H7 (cell line): ENCODE measurements at places on chromosomes 4 and X.

- DNase-seq: no peak
Measured at GRCh38 chr4:157803421-157803820, 369.4 kb downstream of the GASK1B start.

GRCh38 chr4:185227713-185228278 is 18.4 kb downstream of the SNX25 start:
- DNase-seq: no peak

DNA sequence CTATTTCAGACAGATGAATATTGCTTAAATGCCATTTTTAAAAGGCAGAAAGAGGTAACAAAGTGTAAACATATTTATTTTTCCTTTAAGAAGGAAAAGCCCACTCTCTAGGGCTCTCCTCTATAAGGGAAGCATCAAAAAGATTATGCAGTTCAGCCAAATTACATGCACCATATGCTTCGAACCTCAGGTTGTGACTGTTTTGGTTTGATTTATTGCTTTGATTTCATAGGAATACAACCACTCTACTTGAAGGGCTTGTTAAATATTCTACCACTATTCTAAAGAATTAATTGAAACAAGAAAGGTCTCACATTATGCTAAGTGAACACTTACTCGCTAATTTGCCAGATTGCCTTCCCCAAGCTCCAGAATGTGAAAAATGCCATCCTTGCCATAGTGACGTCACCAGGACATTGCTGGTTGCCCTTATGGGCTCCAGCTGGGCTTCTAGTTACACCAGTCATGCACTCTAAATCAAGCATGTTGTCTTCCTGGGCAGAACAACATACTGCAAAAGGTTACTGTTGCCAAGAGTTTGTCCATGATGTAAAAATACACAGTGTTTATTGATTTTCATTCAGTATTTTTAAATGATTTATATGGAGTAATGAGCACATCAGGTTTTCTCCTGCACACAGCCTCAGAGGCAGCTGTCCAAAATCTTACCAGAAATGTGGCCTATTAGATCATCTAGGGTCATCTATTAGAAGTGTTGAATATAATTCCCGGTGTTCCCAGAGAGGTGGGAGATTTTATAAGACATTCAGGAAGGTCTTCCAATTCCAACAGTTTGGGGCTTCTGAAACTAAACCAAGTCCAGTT is 164.4 kb upstream of the RAPGEF2 start:
- DNase-seq: no peak

- no peak for DNase-seq
Measured at GRCh38 chr4:26086621-26087441, 172.8 kb downstream of the SMIM20 start.

DNA sequence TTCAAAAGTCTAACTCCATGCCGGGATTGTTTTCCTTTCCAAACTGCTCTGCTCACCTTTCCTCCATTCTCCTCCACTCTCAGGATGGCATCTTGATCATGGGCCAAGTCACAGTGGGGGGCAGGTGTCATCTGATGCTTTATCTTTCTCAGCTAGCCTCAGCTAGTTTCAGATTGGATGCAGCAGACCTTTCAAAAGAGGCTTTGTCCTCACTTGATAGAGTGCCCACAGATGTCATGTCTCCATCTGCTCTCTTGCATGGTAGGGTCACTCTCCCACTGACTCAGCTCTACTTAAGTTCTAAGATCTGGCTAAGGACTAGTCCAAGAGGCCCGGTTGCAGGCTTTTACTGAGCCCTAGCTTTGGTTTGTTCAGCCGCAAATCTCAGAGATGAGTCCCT is 341.8 kb upstream of the GALNT7 start:
- DNase-seq: no peak

DNA sequence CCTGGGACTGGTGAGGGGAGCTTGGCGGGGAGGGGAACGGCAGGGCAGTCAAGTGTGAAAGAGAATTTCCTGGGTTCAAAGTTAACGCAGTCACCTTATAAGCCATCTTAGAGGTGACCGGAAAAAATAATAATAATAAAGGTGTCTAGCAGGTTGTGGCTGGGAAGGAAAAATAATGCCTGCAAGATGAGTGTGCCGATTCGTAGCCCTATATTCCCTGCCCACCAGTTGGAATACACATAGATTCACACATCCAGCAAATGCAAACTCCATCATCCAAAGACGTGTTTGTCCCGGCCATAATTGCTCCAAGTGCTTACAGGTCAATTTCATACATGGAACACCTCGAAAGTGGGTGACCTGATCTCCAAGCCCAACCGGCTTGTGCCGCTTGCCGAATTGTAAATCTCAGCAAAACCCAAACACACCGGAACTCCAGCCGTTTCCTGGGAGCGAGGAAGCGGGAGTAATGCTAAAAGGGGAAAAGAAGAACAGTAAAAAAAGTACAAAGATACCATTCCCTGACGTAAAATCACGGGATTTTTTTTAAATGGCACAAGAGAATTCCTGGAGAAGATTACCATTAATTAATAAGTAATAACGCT is 1.3 kb upstream of the FAT1 start:
- no peak for DNase-seq

GRCh38 chr4:17134565-17134964 is 236.1 kb upstream of the LDB2 start:
- DNase-seq: no peak

GRCh38 chrX:39327255-39327654 is 526.0 kb downstream of the MID1IP1 start:
- DNase-seq: no peak

- DNase-seq: peak; percentile 56
Measured at GRCh38 chr4:8777320-8778196, 94.1 kb downstream of the HMX1 start.

DNA sequence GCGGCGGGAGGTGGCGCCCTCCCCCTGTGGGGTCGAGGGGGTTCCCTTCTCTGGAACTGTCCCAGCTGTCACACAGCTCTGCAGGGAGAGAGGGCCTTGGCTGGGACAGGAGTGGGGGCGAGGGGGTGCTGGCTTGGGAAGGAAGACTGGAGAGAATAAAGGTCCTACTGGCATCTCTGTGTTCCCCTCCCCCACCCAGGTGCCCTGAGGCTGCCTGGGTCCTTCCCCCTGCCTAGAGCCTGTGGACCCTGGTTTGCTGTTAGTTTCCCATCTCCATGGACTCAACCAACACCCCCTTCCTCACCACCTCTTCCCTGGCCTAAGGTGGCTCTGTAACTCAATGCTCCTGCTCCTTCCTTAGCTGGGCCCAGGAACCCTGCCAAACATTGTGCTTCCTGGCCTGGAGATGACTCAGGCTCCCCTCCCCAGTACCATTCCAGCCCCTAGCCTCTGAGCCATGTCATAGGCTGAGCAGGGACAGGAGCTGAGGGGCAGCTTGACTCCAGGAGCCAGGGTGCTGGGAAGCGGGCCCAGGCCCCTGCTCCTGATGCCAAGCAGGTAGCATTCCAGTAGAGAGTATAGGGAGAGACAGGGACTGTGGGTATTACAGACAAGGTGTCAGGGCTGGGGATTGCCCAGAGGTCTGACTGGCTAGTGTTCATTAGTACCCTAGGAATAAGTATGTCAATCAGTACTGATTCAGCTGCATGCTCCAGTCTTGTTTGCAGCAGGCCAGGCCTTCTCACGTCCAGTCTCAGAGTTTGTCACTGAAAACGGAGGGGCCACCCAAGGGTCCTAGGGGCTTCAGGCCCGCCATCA is 100.7 kb downstream of the EFNB1 start:
- DNase-seq: no peak

- DNase-seq: no peak
Measured at GRCh38 chrX:125620715-125621587, 301.3 kb downstream of the TEX13C start.

- DNase-seq: no peak
Measured at GRCh38 chr4:23889814-23890341, at the start of gene PPARGC1A. Gene PPARGC1A, minus strand, starts transcription at chr4:23890047. Its CDS starts 90 bp downstream, at chr4:23889957.

GRCh38 chrX:97030463-97030862 is 146.8 kb downstream of the RPA4 start:
- DNase-seq: no peak

DNA sequence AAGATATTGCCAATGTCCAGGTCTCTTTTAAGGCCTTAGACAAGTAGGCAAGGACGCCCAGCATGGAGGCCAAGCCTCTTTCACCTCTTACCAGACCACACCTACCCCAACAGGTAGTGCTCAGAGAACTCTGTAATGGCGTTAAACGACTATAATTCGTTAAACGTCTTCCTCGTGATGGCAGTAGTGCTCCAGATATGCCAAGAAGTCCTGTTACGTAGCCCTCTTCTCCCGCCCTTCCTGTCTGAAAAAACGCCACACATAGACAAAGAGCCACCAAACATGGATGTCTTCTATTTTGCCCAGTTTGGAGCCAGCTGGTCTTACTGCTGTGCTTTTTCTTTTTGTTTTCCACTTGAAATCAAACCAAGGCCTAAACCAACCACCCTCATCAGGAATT is 190.7 kb downstream of the OR13H1 start:
- DNase-seq: no peak

- no peak for DNase-seq
Measured at GRCh38 chr4:108255203-108255747, 86.5 kb upstream of the LEF1 start.

DNA sequence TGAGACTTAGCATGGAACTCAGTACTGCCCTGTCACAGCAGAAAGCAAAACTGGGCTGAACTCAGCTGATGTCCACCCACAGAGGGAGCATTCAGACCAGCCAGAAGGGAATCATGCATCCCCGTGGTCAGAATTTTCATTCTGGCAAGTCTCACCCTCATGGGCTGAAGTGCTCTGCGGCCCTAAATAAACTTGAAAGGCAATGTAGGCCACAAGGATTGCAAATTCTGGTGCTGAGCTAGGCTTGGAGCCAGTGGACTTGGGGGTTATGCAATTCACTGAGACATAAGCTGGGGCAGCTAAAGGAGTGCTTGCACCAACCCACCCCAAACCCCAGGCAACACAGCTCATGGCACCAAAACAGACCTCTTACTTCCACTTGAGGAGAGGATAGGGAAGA is 494.1 kb downstream of the GABRG1 start:
- DNase-seq: no peak

DNA sequence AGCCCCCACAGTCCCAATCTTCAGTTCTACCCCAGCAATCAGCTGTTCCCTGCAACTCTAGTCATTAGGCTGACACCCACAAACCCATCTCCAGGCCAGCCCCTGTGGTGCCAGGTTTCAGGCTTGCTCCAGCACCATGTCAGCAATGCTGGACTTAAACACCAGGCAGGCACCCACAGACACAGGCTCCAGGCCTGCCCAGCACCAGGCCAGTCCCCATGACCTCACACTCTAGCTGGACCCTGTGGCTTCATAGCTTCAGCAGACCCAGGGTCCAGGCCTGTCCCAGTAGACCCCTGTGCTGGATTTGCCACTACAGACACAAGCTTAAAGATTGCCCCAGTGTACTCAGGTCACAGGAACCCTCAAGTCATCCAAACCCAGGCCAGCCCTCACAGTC is 300.3 kb downstream of the CHIC1 start:
- DNase-seq: no peak

GRCh38 chr4:118363166-118363565 is 10.4 kb upstream of the PRSS12 start:
- DNase-seq: no peak

DNA sequence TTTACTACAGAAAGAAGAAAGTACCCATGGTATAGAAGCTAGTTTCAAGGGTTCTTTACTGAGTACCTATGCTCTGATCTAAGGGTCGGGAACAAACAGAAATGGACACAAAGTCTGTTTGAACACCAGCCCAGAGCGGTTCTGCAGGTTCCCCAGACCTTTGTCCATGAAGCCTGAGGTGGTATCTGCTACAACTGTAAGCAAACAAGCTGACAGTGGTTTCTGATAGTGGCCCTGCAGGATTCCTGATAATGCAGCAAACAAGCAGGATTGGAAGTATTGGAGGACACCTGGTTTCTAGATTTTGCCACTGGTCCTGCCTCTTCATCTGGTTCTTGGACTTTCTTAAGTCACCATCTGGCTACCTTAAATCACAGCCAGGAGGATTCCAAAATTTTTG is 23.7 kb downstream of the SMPX start:
- DNase-seq: no peak

- peak; percentile 94 for DNase-seq
Measured at GRCh38 chr4:7761720-7762119, 177.9 kb downstream of the AFAP1 start.

DNA sequence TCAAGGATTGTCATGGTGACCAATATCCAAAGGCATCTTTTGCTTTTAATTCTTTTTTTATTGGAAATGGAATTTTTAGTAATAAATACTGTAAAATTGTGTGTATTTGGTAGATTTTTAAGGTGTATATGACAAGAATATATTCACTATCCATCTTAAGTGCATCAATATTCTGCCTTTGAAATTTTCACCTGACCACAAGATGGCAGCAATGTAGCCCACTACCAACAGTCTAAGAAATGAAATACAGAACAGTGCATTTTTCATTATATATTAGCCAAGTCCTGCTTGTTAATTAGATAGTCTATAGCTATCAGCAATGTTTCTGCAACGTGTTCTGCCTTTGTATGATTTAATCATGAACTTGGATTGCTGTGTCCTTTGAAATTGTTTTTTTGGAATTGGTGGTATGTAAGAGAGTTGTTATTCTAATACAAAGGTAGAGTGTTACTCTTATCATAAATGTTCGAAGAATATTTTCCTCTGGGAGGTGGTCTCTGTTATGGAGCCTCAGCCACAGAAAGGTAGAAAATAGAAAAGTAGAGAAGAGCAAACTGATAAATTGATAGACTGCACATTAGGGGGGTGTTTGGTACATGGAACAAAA is 38.2 kb downstream of the HPGDS start:
- peak; percentile 18 for DNase-seq

- DNase-seq: no peak
Measured at GRCh38 chr4:9970399-9971011, 50.8 kb downstream of the SLC2A9 start.

DNA sequence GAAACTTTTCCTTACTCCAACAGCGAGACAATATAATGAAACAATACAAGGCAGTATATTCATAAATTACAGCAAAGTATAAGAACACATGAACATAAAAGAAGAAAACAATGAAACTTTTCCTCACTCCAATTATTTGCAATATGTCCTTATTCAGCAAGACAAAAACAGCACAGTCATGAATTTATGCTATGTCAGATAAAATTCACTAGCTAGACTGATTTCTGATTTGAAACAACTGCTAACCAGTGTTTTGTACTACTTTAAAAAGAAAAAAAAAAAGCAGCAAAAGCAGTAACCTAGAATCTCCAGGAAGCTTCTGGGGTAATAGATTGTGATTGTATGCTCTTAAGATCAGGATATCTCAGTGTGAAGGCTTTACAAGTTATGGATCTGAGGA is 45.2 kb upstream of the UNC5C start:
- DNase-seq: no peak

DNA sequence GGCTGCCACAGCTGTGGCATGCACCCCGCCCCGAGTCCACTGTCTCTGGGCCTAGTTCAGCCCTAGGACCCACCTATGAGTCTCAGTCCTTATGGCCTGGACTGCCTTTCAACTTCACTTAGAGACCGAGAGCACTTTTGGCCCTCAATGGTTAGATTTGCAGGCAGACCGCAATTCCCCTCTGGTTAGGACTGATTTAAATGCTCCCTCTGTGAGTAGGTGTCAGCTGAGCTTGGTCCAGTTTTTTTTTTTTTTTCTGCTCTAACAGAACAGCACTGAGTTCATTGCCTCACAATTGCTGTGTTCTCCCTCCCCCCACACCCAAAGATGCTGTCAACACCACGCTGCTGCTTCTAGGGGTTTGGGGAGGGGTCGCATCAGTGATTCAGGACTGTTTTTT is 143.2 kb downstream of the BMP15 start:
- DNase-seq: no peak

- DNase-seq: no peak
Measured at GRCh38 chr4:17816142-17816541, 5.4 kb downstream of the NCAPG start.

- DNase-seq: peak; percentile 81
Measured at GRCh38 chr4:52657618-52658501, 1.2 kb downstream of the USP46 start.

GRCh38 chrX:17042037-17042436 is 95.6 kb downstream of the REPS2 start:
- DNase-seq: no peak
